GM19239 (cell line): ENCODE measurements at places on chromosomes 4 and X.

GRCh38 chrX:9912351-9913145 lies 54.6 kb upstream of the CLDN34 start:
- no peak for DNase-seq

DNA sequence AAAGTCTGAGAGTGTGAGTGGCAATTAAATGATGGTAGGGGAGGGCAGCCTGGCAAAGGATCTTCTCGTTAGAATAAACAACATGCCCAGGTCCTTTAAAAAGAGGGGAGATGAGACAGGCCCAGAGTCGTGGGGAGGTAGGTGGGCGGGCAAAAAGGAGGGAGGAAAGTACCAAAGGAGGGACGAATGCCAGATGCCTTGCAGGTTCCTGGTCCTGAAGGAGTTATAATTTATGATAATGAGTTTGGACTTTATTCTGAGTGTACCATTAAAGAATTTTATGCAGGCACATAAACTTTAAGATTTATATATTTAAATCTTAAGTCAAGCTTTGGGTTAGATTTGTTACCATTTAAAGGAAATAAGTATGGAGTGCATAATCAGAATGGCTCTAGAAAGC lies 62.3 kb upstream of the SMARCA5 start:
- no peak for DNase-seq

GRCh38 chr4:67727124-67727850 lies 26.3 kb upstream of the UBA6 start:
- DNase-seq, result no peak

GRCh38 chrX:16923157-16923556 lies 23.3 kb upstream of the REPS2 start:
- DNase-seq, result no peak

- no peak for DNase-seq
Observed at GRCh38 chrX:9842541-9842940, 56.3 kb downstream of the SHROOM2 start.

DNA sequence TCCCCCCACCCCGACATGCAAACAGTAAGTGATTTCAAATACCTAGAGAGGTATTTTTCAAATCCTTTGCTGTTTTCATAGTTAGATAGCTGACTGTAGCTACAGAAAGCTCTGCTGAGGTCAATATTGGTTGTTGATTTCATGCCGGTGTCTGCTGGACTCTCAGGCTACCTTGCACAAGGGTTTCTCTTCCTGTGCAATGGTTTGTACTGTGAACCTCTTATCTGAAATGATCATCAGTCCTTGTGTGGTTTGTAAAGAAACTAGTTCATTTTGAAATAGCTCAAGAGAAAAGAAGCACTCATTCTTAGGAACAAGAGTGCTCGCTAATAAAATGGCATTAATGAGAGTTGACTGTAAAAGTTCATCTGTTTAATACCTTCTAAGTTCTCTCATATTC lies 2.1 kb downstream of the MTM1 start:
- no peak for DNase-seq

DNA sequence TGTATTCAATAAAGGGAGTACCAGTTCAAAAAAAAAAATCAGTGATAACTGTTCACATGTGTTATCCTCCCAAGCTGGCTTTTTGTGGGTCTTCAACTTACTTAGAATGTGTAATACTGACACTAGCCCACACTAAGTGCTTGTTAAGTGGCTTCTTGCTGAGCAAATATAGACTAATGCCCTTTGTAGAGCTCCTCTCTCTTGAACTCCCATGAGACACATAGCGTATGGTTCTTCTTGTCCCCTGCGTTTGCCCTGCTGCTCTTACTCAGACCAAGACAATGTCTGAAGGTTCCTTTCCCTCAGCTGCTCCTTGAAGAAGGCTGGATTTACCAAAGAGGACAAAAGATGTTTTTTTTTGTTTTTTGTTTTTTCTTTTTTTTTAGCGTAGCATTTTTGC lies 110.9 kb downstream of the FRAS1 start:
- no peak for DNase-seq

GRCh38 chrX:18075603-18076002 lies 145.1 kb downstream of the BEND2 start:
- DNase-seq, result no peak

- DNase-seq, result no peak
Observed at GRCh38 chr4:146401274-146401673, 120.5 kb downstream of the SLC10A7 start.

- no peak for DNase-seq
Observed at GRCh38 chr4:186205156-186205555, 13.8 kb downstream of the CYP4V2 start.
